Testis (tissue), 5 donors: ENCODE measurements at places on chromosomes 3 and 15. TPM values are rescaled to one million over a fixed set of nuclear protein-coding genes. Genes with fewer than 3 reads are reported as not detected.

INSYN1 gene
- total RNA-seq = 15.9 TPM

BFSP2 gene
- total RNA-seq = not detected

PLA2G4E gene
- 0.31 TPM for total RNA-seq

SLC2A2 gene
- not detected for total RNA-seq

ST8SIA2 gene
- 0.12 TPM for total RNA-seq

AGTR1 gene
- total RNA-seq = 7.6 TPM

EXD1 gene
- 20.7 TPM for total RNA-seq

PRICKLE2 gene
- total RNA-seq = 10.1 TPM

POLQ gene
- total RNA-seq = 12.0 TPM

ZNF385D gene
- total RNA-seq = 31.4 TPM

SACM1L gene
- 48.3 TPM for total RNA-seq

PTPRG gene
- total RNA-seq = 107 TPM

MAP2K5 gene
- 31.2 TPM for total RNA-seq

FGF7 gene
- 2.8 TPM for total RNA-seq

CHRM5 gene
- 0.94 TPM for total RNA-seq

CALML4 gene
- 10.4 TPM for total RNA-seq

ANKRD34C gene
- total RNA-seq = 0.12 TPM

FBLN2 gene
- 248 TPM for total RNA-seq

CILP gene
- total RNA-seq = 8.0 TPM

GOLGA6L4 gene
- 11.8 TPM for total RNA-seq

IL5RA gene
- total RNA-seq = 0.43 TPM

RAD18 gene
- total RNA-seq = 27.0 TPM

SNX33 gene
- total RNA-seq = 11.5 TPM

FOXL2NB gene
- total RNA-seq = 2.8 TPM

HIGD2B gene
- total RNA-seq = 2.2 TPM

MYRIP gene
- 5.8 TPM for total RNA-seq

CCK gene
- 1.4 TPM for total RNA-seq

BTBD1 gene
- total RNA-seq = 104 TPM

SUCLG2 gene
- 18.0 TPM for total RNA-seq

TTC14 gene
- 79.6 TPM for total RNA-seq

LCMT2 gene
- 5.2 TPM for total RNA-seq

CPA3 gene
- total RNA-seq = 6.4 TPM

ROBO2 gene
- total RNA-seq = 23.3 TPM

THOC7 gene
- 22.5 TPM for total RNA-seq

EFCC1 gene
- total RNA-seq = 2.8 TPM

PLCB2 gene
- total RNA-seq = 9.7 TPM

HYAL1 gene
- 3.2 TPM for total RNA-seq

SOX2 gene
- total RNA-seq = 7.8 TPM

SLCO2A1 gene
- 2.2 TPM for total RNA-seq

PLAAT1 gene
- total RNA-seq = 48.5 TPM

NCBP2 gene
- 40.8 TPM for total RNA-seq

FANCD2OS gene
- total RNA-seq = 25.8 TPM

TTC21A gene
- 101 TPM for total RNA-seq

ALG1L2 gene
- not detected for total RNA-seq
